Mesothelial cell of epicardium (in vitro differentiated cells): ENCODE measurements at places on chromosomes 4 and X. TPM values are rescaled to one million over a fixed set of nuclear protein-coding genes. Genes with fewer than 3 reads are reported as not detected.
A peak's percentile ranks its signal among the peaks of the same experiment; 100 is the strongest.

DNA sequence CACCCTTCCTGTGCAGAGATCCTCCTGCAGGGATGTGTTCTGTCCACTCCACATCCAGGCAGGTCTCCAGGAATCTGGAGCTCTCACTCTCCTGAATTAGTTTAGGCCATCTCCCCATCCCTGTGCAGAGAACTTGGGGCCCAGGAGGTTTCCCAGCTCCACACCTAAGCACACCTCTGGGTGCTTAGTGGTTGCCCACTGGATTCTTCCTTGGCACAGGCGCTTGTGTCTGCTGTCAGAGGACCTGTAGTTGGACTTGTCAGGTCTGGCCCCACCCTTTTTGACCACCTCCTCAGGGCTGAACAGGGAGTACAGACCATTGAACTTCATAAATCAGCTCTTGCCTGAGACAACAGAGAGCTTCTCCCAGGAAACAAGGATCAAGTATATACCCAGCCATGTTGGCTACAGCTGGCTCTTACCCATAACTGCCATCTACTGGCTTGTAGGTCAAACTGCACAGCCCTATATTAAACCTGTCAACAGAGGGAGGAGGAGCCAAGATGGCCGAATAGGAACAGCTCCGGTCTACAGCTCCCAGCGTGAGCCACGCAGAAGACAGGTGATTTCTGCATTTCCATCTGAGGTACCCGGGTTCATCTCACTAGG lies 275.5 kb downstream of the PPARGC1A start:
- H3K4me1 ChIP-seq = no peaks in the 10 kb centered on the region
- H3K27me3 ChIP-seq = no peaks in the 10 kb centered on the region
- H3K36me3 ChIP-seq = no peaks in the 10 kb centered on the region

GRCh38 chrX:2584251-2585157 lies 83.7 kb upstream of the DHRSX start:
- DNase-seq = no peak
- peak overlapping the region; percentile 61 for H3K27ac ChIP-seq
- H3K4me3 ChIP-seq = peak overlapping the region; percentile 84
- peaks cover 12% of the 10 kb centered on the region for H3K4me1 ChIP-seq
- H3K27me3 ChIP-seq = peaks cover 64% of the 10 kb centered on the region
- no peaks in the 10 kb centered on the region for H3K36me3 ChIP-seq

DNA sequence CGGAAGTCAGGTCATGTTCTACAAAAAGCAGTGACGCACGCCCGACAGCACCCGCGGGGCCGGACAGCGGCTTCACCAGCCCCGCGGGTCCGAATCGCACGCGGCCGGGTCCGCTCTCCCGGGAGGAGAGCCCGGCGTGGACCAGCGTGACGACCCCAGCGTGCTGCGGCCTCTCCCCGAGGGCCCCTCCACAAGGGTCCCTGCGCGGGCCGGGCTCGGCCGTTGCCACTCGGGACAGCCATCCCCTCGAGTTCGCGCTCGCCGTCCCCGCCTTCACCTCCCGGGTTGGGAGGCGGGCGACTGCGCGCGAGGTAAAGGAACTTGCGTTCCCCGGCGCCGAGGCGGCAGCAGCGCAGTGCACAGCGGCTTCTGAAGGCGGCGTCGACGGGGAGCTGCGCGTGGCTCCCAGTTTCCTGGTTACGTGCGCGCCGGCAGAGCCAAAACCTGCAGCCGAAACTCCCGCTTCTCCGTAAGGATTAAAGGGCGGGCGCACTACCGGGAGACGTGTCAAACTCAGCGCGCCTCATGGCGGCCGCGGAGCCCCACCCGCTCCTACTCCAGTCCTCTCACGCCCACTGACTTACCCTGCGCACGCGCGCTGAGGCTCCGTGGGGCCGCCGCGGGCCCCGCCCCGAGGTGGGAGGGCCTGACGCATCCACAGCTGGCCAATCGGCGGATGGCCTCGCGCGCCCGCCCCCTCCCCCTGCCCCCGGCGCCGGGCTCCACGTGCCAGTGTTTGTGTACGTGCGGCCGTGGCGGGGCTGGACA lies 416 bp upstream of the LRP2BP start:
- H3K36me3 ChIP-seq = peaks cover 16% of the 10 kb centered on the region
- DNase-seq = peak; percentile 91
- no peaks in the 10 kb centered on the region for H3K27me3 ChIP-seq
- peak overlapping the region; percentile 96 for H3K27ac ChIP-seq
- peak overlapping the region; percentile 81 for H3K4me3 ChIP-seq
- H3K4me1 ChIP-seq = peaks cover 27% of the 10 kb centered on the region

The SLC49A3 gene
- total RNA-seq = 10.5 to 13.4 TPM (median 11.6 TPM) in 3 replicates

The SGCB gene
- 27.9 to 30.4 TPM (median 30.2 TPM) in 3 replicates for total RNA-seq
